Jurkat, Clone E6-1 (cell line): ENCODE measurements at places on chromosomes 6 and 20.

DNA sequence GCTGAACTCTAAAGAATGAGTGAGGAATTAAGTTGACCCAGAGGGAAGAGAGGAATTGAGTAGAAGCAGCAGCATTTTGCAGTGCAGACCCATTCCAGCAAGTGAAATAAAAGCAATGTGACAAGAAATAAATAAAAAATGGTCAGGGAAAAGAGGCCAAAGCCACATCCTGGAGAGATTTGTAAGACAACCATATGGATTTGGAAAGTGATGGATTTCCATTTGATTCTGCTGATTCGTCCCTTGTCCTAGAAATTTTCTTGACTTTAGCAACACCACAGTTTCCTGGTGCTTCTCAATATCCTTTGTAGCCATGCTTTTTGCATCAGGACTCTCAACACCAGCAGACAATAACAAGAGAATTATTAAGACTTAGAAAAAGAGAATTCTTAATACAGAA is 29.8 kb downstream of the ANKEF1 start:
- no peak for DNase-seq

DNA sequence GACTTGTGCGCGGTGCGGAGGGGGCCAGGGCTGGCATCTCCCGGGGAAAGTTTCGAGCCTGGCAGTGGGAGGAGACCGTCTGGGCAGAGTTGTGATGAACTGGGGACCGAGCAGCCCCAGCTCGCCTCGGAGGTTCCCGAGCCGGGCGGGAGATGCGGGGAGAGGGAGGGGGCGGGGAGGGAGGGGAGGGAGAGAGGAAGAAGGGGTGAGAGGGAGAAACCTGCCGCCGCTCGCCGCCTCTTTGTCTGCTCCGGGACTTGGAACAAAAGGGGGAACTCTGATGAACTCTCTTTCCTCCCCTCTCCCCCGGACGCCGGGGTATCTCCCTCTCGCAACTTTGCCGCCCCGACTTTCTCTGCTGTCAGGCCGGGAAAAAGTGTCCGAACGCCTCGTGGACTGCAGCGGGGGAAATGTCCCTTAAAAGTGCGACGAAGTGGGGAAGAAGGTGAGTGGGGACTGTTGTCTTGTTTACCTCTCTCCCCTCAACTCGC is 72.7 kb downstream of the SOX4 start:
- peak; percentile 16 for DNase-seq

- DNase-seq = peak; percentile 53
These were observed 39.7 kb upstream of the TULP1 start for GRCh38 chr6:35552285-35552917.

DNA sequence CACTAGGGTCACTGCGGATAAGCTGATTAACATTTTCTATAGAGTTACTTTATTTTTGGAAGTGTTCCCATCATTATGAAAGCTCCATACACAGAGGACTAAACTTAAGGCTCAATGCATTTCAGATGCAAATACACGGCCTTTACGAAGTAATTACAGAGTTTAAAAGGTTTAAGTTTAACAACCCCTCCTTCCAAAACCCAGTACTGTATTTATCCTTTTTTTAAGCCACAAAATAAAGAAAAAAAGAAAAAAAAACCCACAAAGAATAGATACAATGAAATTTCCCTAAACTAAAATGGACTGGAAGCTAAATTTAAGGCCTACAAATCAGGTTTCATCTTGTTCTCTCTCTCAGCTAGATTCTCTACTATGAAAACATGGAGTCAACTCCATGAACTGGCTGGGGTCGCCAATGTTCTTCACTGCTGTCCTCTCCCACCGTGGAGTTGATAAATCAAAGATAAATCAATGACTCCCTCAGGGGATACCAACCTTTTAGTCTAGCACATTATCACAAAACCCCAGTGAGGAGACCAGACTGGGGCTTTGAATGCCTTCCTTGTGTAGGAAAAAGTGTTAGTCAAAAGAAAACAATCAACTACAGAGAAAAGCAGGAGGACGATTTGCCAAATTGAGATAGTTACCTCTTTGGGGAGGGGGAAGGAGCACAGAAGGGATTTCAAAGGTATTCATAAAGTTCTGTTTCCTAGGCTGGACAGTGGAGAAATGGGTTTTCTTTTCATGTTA is 52.5 kb downstream of the TNFRSF21 start:
- DNase-seq = no peak

DNA sequence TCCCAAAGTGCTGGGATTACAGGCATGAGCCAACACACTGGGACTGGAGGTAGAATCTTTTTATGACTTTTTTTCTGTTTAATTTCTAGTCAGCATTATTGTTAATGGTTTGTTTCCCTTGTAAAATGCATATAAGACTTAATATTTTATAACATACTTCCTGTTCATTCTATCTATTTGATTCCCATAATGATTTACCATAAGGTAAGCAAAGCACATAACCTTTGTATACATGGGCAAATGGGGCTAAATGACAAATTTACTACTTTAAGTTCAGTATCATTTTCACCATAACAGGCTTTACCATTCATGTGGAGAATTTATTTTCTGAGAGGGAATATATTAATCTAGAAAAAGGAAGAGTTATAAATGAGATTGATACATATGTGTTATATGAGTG is 24.3 kb downstream of the VTA1 start:
- DNase-seq = no peak

DNA sequence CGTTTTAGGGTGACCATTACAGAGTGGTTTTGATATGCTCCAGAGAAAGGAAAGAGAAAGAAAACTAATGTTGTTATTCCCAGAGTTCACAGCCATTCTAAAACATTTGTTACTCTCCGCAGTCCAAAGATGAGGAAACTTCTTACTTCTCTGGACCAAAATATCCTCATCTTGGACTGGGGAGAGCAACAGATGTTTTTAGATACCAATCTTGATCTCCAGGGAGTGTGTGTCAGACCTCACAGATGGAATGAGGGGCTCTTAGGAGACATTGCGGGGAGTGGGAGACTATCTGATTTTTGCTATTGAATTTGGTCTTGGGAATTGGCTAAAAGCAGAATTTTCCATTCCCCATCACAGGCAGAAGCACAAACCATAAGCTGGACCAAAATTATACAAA is 110.8 kb downstream of the TNFAIP3 start:
- DNase-seq = no peak

- DNase-seq = no peak
These were observed 73.0 kb upstream of the PBOV1 start for GRCh38 chr6:138291036-138291848.

DNA sequence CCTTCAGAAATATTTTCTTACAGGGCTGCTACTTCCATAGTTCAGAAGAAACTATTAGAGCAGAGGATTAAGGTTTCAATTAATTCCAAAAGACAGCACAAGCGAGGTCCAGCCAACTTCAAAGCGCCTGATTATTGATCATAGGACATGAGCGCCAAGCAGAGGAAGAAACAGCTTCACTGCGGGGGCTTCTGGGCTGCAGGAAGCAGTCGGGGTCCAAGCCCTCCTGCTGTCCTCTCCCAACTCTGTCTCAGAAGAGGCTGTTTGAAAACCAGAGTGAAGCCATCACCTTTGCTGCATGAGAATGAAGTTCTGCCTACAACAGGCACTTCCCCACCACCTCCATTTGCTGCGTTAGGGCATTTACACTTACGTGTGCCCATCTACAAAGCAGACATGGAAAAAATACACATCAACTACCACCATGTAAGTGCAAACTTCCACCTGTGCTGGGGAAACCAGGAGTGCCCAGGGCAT is 23.9 kb downstream of the SUMO4 start:
- no peak for DNase-seq

DNA sequence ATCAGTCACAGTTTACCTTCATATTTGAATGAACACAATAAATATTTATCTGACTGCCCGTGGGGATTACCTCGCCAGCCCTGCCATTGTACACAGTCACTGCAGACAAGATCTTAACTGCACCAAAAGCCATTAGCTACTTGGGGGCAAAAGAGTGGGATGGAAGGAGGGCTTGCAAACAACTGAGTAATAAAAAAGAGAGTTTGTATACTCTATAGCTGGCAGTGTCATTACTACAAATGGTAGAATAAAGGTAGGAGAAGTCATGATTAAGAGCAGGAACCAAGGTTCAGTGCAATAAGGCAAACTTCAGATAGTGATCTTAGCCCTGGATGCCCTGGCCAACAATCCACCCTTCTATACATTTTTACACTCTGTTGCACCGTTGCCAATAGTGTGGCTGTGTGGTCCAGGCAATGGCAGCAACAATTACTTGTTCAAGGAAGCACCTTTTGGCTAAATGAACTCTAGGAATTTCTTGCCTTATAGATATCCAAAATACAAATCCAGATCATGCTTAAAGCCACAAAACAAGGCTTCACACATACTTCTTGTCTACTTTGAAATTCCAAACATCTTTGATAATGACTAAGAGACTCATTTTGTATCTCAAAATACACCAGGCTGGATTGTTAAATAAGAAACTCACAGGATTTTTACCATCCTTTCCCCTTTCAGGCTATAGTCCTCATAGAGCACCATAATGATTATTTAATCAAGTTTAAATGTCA is 955.4 kb upstream of the ADGRB3 start:
- no peak for DNase-seq

GRCh38 chr6:158972241-158973233 is 27.5 kb downstream of the RSPH3 start:
- peak; percentile 59 for DNase-seq

- DNase-seq = no peak
These were observed 46.2 kb upstream of the SUPT3H start for GRCh38 chr6:45423824-45424450.

DNA sequence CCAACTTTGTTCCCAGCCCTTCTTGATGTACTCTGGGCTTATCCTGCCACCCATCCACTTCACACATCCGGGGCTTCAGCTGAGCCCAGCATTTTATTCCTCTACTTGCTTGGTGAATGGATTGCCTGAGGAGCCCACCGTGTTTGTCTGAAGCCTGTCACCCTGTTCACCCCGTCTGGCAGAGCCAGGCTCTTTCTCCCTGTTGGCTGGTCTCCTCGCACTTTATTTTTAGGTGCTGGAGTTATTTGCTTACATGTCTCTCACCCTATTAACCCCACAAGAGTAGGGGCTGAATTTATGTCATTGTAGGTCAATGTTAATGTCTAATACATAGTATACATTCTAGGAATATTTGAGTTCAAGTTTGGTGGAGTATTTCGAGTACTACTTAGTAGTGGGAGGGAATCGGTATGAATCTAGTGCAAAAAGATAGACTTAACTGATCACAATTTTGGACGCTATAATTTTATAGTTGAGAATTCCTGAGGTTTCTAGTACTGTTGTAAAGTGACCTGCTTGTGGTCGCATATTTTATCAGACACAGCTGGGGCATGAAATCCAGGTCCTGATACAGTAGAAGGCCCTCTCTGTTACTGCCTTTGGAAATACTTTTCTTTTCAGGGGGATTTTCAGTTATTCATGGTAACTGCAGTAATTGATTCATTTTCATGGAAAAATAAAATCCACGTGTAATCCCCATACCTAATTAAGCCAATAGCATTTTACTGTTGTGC is 10.8 kb downstream of the JARID2 start:
- no peak for DNase-seq

GRCh38 chr6:37489697-37490336 is 9.9 kb downstream of the CCDC167 start:
- DNase-seq = no peak

DNA sequence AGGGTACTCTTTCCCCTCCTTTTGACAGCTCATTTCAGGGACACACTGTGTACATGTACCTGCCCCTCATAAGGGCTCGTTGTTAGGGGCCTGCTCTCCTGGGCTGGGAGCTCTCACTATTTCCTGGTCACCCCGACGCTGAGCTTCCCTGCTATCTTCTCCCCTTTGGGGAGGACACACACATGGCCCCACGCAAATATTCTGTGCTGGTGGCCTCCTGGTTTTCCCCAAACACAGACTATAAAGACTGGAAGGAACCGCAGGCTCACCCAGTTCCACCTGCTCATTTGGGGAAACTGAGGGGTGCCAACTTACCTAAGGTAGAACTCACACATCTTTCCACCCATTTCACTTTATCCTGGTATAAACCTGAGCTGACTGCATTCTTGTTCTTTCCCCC is 301.4 kb upstream of the SUPT3H start:
- DNase-seq = no peak

DNA sequence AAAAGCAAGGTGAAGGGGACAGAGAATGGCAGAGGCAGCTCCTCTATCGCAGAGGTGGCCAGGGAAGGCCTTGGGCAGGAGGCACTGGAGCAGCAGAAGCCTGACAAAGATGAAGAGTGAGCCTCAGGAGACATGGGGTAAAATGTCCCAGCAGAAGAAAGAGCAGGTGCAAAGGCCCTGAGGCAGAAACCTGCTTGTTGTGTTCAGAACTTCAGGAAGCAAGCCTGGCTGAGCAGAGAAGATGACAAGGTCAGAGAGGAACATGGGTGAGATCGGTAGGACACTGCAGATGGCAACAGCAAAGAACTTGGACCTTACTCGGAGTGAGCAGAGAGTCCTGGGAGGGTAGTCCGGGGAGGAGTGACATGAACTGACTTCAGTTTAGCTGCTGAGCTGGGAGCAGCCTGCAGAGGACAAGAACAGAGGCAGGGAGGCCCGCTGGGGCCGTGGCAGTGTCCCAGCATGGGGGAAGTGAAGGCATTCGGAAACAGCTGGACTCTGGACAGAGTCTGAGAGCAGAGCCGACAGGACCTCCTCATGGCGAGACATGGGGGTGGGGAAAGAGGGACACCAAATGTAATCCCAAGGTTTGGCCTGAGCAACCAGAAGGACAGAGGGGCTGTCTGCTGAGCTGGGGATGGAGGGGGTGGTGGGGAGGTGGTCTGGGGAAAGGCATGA is 106.3 kb downstream of the PREX1 start:
- DNase-seq = no peak

DNA sequence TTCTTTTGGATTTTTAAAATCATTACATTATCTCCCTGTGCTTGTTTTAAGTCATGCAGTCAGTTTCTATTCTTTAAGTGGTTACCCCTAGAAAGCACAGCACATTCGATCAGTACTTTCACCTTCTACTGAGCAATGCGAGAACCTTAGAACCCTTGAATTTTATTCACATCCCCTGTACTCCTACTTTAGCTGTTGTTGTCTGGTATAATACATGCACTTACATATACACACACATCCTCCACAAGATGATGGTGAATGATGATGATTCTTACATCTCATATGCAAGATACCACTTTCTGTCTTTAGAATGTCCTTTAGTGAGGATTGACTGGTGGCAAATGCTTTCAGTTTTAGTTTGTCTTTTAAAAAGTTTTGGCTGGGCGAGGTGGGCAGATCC is 5.7 kb downstream of the CDC40 start:
- no peak for DNase-seq
